ENCODE measurements at places on chromosomes 4 and X.

DNA sequence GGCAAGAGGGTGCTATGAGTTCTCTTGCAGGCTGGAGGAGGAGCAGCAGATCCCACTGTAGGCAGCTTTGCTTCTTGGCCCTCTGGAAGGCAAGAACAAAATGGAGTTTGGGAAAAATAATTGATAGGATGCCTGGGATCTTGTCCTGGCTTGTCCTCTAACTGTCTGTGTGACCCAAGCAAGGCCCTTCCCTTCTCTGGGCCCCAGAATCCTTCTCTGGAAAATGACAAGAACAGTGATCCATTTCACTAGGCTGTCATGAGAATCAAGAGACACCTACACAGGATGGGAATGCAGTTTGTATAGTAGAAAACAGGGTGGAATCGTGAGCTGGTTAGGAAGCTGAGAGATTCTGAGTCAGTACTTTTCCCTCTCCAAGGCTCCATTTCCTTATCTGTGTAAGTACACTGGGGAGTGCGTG lies 133.3 kb downstream of the PJA1 start:
- no peak for ATAC-seq

DNA sequence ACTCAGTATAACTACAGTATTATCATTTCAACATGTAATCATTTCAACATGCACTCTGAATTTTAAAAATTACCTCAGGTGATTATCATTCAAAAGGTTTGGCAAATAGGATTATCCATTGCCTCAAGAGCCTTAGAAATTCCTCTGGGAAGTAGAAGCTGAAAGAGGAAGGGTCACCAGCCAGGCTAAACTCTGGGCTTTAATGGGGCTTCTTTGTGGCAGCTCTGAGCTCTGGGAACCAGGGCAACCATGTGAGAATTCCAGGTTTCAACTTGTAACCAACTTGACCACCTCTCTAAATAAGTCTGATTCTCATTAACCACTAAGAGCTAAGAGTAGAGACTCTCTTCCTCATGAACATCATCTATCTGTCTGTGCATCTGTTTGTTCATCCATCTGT lies 117.2 kb upstream of the MED14 start:
- ATAC-seq: no peak

DNA sequence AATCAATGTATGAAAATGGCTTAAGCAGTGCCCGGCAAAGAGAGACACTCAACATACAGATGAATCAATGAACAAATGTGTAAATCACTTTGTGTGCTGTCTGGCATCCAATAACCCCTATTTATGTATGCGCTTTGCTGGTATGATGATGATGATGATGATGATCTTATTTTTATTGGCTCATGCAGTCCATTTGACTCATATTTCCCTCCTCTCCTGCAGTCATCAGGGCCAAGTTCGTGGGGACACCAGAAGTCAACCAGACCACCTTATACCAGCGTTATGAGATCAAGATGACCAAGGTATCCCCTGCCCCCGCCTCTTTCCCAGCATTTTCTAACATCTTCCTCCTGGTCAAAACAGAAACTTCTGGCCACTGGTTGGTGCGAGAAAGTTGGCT lies 2.5 kb downstream of the TIMP1 start:
- no peak for ATAC-seq

DNA sequence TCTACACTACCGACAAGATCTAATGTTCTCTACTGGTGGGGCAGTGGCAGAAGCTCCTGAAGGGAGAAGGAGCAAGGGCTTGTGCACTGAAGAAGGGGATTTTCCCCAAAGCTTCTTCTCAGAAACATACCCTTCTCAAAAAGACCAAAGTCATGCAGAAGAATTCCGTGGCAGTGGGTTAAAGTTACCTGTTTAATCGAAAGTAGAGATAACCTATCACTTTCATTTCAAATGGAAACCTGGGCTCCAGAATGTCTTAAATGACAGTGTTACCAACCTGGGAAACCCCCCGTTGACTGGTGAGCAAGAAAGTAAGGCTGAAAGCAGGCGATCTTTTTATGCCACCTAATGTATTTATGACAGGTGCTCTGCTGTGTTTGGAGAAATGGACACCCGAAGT lies 92.5 kb upstream of the TEX13D start:
- peak; percentile 82 for ATAC-seq

DNA sequence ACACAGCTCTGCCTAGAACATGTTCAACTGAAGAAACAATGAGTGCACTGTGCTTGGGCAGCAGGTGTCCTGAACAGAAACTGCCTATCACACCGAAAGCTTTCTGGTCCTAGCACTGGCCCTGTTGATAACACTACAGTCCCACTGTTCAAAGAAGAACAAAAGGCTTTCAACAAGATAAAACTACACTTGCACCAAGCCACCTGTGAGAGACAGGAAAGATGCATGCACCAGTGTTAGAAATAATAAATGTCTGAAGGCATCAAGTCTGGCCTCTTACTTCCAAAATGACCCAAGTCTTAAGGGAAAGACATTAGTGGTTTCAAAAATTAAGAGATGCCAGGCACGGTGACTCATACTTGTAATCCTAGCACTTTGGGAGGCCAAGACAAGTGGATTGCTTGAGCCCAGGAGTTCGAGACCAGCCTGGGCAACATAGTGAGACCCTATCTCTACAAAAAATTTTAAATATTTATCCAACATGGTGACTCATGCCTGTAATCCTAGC lies 68.7 kb downstream of the APBB2 start:
- no peak for ATAC-seq

DNA sequence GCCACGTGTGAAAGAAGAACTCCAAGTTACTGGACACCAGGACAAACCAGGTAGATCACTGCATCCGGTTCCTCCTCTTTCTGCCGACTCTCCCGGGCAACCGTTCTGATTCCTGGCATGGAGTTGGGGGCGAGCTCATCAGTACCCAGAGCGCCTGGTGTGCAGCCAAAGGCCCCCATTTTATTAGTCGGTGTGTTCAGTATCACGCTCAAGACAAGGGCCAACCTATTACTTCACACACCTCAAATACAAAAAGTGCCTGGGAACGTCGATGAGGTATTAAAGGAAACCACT lies 2.8 kb upstream of the CTBP1 start:
- no peak for ATAC-seq

DNA sequence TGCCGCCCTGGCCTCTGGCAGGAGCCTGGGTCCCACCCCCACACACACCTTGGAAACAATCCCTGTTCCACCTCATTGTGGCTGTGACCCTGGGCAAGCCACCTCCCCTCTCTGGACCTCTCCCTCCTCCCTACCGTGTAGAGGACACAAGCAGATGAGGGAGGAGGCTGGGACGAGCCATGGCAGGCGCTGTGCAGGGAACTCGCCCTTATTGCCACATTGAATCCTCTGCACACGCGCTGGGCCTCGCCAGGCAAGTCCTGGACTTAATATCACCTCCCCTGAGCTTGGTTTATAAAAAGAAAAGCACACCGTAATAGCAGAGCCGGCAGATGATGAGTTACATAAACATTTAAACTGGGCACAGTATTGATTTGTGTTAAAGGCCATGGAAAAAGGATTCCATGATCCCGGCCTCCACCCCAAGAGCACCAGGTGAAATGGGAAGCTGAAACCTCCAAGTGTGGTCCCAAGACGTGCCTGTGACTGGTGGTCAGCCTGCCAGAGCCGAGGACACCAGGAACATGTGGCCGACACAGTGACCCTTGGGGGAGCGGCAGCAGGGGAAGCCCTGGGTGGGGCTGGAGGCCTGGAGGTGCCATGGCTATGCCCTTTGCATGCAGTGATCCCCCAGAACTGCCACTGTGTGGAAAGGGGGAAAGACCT lies 81.1 kb downstream of the PPP2R2C start:
- no peak for ATAC-seq

DNA sequence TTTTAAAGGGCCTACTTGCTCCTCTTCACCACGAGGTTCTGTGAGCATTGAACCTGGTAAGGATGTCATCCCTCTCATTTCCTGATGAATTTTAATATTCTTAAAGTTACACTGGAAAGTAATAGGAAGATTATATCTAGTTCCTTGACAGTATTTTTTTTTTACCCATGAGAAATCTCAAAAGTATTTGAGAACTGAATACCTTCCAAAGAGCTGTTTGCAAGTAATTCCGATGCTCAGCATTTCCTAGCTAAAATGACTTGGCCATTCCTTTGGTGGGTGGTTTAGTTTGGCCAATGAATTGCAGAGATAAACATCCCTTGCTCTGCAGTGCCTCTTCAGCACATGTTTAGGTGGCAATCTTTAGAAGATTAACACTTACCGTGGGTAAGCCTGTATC lies 110.2 kb upstream of the WDR1 start:
- ATAC-seq: no peak

GRCh38 chr4:10611673-10612072 lies 72.9 kb downstream of the CLNK start:
- no peak for ATAC-seq

DNA sequence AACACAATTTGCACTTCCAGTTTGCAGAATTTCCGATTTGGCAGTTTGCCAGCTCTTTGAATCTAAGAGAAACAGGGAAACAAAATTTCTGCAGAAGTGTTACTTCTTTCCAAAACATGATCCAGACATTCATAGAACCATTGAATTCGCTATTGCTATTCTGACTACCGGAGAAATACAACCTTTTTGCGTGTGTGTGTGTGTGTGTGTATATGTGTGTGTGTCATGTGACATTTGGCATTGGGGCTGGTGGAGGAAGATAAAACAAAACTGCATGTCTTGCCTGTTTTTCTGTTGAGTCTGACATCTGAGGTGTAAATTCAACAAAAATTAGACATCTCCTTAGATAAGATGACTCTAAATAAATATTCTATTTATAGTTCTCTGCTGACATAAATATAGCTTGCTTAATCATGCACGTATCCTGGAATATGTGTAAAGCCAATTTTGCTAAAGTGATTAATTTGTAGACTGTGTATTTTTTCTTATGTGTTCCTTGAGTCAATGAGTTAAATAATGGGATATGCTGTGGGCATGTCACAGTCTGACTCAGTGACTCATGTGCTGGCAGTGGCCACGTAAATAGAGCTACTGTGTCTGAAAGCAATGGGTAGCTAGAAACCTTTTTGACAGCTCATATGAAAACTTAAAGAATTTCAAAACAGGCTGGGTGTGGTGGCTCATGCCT lies 98.9 kb downstream of the HPGD start:
- no peak for ATAC-seq

GRCh38 chr4:152485726-152486276 lies 50.1 kb downstream of the FBXW7 start:
- ATAC-seq: peak; percentile 88

Measured in stimulated activated memory B cell treated with anti-CD40 and anti-IgM and Interleukin-4, amounts not matched to agents 10 μg/mL and 1 μg/mL and 100 μg/mL, for 72 hours (primary cell).